ENCODE measurements at places on chromosomes 1 and 21.

GRCh38 chr1:116006486-116006964 is 30.2 kb downstream of the SLC22A15 start:
- H3K4me1 ChIP-seq = peaks cover 14% of the 10 kb centered on the region
- H3K27me3 ChIP-seq = no peaks in the 10 kb centered on the region
- peak overlapping the region; percentile 81 for H3K27ac ChIP-seq
- DNase-seq = no peak

DNA sequence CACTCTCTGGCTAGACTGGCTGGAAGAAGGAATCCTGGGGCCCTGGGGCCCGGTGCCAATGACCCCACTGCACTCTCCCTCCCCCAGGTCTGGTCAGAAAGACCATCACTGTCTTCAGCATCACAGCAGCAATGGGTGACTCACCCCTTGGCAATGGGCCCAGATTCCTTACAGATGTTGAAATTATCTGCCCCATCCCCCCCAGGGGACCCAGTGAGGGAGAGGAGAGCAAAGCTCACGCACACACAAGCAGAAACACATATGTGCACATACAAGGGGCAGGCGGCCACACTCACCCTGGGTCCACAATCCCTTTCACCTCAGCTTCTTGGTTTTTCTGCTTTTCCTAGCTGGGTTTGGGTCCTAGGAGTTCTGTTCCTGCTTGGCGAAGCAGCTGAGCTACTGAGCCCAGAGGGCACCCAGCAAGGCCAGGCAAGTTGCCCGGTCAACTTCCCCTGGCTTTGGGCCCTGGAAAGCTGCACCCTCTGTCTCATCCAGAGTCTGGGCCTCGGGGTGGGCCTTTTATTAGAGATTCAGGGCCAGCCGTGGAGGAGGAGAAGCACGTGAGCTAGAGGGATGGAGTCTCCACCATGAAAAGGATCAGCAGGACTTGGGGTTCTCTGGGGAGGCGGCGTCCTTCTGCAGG is 2.6 kb downstream of the COL16A1 start:
- H3K4me1 ChIP-seq = peaks cover 40% of the 10 kb centered on the region
- DNase-seq = peak; percentile 53
- no peak overlapping the region for H3K27ac ChIP-seq
- peaks cover 29% of the 10 kb centered on the region for H3K27me3 ChIP-seq
- H3K4me3 ChIP-seq = no peak overlapping the region
- H3K36me3 ChIP-seq = no peaks in the 10 kb centered on the region

- H3K4me1 ChIP-seq = peaks cover 38% of the 10 kb centered on the region
- H3K27me3 ChIP-seq = peaks cover 40% of the 10 kb centered on the region
- H3K36me3 ChIP-seq = no peaks in the 10 kb centered on the region
These were observed 6.4 kb upstream of the COL6A1 start for GRCh38 chr21:45975020-45975666.

GRCh38 chr1:150376110-150376509 is 12.2 kb downstream of the RPRD2 start:
- DNase-seq = no peak
- peaks cover 60% of the 10 kb centered on the region for H3K4me1 ChIP-seq
- no peak overlapping the region for H3K4me3 ChIP-seq
- H3K36me3 ChIP-seq = peaks cover 6% of the 10 kb centered on the region
- no peaks in the 10 kb centered on the region for H3K27me3 ChIP-seq
- H3K27ac ChIP-seq = peak overlapping the region; percentile 56

DNA sequence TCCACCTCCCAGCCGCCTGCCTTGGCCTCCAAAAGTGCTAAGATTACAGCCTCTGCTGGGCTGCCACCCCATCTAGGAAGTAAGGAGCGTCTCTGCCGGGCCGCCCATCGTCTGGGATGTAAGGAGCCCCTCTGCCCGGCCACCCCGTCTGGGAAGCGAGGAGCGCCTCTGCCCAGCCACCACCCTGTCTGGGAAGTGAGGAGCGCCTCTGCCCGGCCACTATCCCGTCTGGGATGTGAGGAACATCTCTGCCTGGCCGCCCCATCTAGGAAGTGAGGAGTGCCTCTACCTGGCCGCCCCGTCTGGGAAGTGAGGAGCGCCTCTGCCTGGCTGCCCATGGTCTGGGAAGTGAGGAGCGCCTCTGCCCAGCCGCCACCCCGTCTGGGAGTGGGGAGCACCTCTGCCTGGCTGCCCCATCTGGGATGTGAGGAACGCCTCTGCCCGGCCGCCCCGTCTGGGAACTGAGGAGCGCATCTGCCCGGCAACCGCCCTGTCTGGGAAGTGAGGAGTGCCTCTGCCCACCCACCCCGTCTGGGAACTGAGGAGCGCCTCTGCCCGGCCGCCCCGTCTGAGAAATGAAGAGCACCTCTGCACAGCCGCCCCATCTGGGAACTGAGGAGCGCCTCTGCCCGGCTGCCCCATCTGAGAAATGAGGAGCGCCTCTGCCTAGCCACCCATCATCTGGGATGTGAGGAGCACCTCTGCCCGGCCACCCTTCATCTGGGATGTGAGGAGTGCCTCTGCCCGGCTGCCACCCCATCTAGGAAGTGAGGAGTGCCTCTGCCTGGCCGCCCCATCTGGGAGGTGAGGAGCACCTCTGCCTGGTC is 137.8 kb upstream of the PALMD start:
- no peak for DNase-seq
- H3K4me3 ChIP-seq = no peak overlapping the region
- no peaks in the 10 kb centered on the region for H3K36me3 ChIP-seq
- no peak overlapping the region for H3K27ac ChIP-seq

- no peaks in the 10 kb centered on the region for H3K36me3 ChIP-seq
- no peak for DNase-seq
- no peak overlapping the region for H3K27ac ChIP-seq
- H3K4me1 ChIP-seq = peaks cover 28% of the 10 kb centered on the region
- H3K27me3 ChIP-seq = peaks cover 46% of the 10 kb centered on the region
These were observed 92.3 kb upstream of the TARDBP start for GRCh38 chr1:10920063-10920626.
